Foreskin keratinocyte (primary cell): ENCODE measurements at places on chromosomes 7 and 10. TPM values are rescaled to one million over a fixed set of nuclear protein-coding genes. Genes with fewer than 3 reads are reported as not detected.

DNA sequence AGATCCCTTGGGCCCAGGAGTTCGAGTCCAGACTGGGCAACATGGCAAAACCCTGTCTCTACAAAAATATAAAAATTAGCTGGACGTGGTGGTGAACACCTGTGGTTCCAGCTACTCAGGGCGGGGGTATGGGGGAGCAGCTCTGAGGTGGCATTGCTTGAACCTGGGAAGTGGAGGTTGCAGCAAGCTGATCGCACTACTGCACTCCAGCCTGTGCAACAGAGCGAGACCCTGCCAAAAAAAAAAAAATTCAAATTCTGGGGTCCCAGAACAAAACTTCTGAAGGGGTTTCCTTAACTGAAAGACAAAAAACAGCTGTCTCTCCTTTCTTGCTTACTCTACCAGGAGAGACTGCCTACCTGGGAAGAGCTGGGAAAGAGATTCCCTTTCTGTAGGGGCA lies 27.0 kb downstream of the DNMBP start:
- DNase-seq = no peak

Gene GJD4
- not detected in 2 replicates for total RNA-seq

Gene EMX2
- 1.3 and 1.5 TPM in 2 replicates for total RNA-seq

Gene ASB10
- total RNA-seq = not detected in 2 replicates

GRCh38 chr7:34365611-34366010 lies 292.4 kb upstream of the NPSR1 start:
- no peak for DNase-seq

DNA sequence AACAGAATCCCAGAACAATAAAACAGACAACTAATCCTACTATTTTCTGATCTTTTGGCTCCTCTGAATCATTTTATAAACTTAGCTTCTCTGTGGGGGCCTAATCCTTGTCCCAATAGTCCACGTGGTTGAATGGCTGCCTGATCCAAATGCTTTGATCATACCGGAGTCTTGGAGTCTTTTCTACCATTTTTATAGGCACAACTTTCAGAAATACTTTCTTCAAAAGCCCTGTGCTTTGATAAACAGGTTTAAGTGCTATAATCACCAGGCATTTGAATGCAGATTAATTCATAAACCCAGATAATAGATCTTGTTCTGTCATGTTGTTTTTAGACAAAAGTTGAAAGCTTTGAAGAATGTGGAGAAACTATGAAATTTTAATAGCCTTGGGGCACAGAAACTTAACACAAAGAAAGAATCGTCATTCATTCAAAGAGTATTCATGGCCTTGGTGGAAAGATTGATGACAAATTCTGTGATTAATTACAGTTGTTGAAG lies 163.7 kb downstream of the AHR start:
- DNase-seq = peak; percentile 88

- no peak for DNase-seq
Measured at GRCh38 chr7:131252976-131253375, 74.7 kb upstream of the MKLN1 start.
